ENCODE measurements at places on chromosomes 5 and 9.

- no peak for DNase-seq
Observed at GRCh38 chr5:180007582-180007981, 64.0 kb downstream of the RNF130 start.

- no peak for DNase-seq
Observed at GRCh38 chr9:86187121-86187520, 72.3 kb downstream of the C9orf153 start.

GRCh38 chr5:74312746-74313145 lies 327.8 kb downstream of the ENC1 start:
- DNase-seq: no peak

- no peak for DNase-seq
Observed at GRCh38 chr5:53406630-53407316, 73.7 kb upstream of the FST start.

DNA sequence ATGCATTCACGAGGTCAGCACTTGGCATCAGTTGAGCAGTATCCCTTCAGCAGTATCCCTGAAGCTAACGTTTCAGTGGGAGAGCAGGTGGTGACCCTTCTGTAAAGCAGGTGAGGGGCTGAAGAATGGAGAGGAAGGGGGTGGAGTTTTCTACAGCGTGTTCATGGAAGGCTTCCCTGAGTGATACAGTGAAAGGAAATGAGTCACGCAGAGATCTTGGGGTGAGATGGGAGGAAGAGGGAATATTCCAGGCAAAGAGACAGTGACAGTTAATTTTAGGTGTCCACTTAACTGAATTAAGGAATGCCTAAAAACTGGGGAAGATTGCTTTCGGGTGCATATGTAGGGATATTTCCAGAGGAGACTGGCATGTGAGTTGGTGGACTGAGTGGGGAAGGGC lies 25.7 kb downstream of the TAS2R1 start:
- DNase-seq: no peak

DNA sequence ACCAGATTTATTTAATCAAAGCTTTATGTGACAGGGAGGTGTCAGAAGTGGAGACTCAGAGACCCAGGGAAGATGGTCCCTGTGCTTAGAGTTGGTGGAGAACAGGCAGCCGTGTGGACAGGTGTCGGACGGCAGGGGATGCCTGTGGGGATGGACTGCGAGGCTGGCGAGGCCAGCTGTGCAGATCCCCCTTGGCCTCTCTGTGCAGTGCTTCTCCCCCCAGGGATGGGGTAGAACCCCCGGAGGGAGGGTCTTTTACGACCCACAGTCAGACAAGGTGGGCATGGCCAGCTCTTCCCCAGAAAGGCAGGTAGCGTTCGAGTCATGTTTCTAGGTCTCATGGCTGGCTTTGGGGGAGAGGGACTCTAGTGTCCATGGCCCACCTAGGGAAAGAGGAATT lies 4.7 kb upstream of the SLC2A6 start:
- DNase-seq: peak; percentile 10
